ENCODE measurements at places on chromosomes 12 and 14.

- no peak for DNase-seq
These were observed 17.0 kb upstream of the WNT5B start for GRCh38 chr12:1611803-1612572.

DNA sequence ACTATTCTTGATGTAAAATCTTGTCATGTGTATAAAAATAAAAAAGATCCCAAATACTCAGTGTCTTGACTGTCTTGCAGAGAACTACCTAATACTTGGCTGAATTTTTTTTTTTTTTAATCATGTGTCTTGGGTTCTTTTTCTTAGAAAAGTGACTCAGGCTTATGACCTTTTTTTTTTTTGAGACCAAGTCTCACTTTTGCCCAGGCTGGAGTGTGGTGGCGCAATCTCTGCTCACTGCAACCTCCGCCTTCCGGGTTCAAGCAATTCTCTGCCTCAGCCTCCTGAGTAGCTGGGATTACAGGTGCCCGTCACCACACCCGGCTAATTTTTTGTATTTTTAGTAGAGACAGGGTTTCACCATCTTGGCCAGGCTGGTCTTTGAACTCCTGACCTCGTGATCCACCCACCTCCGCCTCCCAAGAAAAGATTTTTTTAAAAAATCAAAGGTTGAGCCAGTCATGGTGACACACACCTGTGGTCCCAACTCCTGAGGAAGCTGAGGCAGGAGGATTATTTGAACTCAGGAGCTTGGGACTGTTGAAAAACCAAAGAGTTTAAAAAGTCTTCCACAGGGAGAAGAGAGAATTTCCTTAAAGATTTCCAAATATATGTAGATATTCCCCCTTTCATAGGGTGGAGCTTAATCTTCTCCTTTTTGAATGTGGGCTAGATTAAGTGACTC lies 17.7 kb upstream of the TDG start:
- DNase-seq = no peak

DNA sequence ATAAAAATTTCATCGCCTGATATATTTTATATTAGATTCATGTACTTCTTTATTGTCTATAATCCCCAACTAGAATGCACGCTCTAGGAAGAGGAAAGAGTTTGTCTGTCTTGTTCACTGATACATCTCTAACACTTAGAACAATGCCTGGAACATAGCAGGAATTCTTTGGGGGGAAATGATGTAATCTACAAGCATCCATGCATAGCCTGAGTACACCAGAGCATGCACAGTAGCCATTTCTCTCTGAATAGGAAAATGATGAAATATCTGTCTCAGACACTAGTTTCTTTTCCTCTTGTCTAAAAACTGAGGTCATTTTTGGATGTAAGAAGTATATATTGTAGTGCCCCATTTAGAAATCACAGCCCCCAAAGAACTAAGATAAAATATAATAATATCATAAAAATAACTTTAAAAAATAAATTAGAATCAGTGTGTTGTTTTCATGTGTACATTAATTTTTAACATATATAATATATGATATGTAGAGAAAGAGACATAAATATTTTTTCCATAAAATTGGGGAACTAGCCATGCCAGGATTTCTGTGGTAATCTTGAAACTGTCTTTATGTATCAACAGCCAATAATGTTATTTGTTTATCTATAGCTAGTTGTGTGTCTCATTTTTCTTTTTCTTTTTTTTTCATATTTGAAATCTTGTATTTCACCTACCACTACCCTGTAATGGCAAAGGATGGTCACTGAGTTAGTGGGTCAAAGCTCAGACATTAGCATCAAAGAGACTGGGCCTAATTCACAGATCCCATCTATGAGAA lies 155.6 kb upstream of the TMCC3 start:
- DNase-seq = no peak

DNA sequence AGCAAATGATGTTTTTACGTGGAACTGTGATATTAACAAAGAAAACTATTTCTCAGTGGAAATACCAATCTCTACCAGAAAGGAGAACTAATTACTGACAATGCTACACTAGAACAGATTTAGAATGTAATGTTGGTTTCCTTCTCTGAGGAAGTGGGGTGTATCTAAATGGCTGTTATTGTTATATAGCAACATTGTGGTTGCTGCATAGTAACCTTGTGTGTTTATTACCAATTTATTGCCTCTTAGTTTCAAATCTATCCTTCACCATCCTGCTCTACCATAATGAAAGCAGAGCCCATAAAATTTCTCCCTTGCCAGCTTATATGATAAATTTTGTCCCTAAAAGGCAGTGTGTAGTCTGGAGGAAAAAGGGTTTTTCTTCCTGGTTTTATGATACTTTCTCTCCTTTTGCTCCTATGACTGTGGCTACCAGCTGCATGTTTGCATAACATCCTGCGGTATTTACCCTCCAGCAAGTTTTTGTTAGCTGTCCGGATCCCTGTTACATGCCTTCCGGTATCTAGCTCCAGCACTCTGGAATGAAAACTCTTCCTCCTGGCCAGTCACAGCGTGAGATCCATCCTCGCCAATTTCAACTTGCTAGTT lies 5.7 kb upstream of the KLRK1 start:
- no peak for DNase-seq

DNA sequence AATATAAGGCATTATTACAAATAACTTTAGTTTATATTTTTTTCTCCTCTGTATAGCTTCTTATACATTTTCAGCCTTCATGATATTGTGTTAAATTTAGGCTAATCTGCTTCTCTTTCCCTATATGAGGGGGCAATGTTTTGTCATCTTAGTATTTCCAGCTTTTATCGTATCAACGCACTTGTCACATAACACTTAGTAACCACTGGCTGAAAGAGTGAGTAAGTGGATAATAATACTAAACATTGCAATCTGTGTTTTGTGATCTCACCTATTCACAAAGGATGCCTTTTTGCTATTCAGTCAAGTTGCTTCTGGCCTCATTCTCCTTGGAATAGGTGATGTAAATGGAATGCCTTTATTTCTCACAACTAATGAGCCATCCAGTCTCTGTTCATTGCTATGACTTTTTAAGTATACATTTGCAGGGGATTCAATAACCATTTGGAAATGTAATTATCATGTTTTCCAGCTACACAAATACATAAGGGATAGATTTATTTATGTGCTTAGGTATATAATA lies 260.9 kb downstream of the BMP4 start:
- DNase-seq = no peak

DNA sequence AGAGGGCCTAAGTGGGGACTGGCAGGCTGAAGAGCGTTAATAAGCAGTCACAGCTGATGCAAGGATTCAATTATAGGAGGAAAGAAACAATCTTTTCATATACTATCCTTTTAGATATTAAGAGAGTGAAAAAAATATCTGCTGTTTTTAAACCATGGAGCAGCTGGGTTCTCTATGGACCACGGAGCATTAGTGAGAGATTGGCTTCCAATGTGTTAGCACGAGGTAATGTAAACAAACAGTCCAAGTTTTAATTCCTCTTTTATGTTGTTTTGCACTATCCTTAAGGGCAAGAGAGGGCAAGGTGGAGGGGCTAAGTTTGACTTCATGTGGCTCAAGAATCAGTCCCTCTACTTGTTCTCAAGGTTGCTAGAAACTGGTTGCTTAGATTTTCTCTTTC lies 30.9 kb downstream of the CDKN1B start:
- DNase-seq = no peak

DNA sequence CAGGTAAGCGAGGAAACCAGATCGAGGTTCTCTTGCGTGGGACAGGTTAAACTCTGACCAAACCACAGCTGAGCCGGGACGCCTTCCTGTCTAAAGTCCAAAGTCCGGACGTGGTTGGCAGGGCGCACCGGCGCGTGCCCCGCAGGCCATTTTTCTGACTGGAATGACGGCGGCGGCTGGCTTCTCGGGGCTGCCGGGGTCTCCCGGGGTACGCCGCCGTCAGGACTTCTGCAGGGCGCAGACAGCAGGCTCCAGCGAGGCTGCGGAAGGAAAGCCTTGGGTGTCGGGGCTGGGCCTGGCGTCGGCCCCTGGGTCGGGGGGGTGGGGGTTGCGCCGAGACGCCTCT lies 32.8 kb downstream of the MIA2 start:
- DNase-seq = no peak

- DNase-seq = no peak
These were observed 116.5 kb downstream of the TMTC2 start for GRCh38 chr12:82803201-82803600.

DNA sequence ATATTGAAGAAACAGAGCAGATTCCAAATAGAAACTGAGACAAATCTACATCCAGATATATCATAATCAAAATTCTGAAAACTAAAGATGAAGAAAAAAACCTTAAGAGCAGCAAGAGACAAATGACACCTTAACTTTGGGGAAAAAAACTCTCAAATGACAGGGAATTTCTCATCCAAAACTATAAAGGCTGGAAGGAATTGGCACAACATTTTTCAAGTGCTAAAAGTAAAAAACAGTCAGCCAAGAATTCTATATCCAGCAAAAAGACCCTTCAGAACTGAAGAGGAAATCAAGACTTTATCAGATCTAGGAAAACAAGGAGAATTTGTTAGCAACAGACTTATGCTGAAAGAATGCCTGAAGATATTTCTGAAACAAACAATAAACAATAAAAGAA lies 90.3 kb upstream of the RASSF8 start:
- DNase-seq = no peak

GRCh38 chr12:124087266-124088051 lies 114.4 kb downstream of the ZNF664 start:
- DNase-seq = no peak

DNA sequence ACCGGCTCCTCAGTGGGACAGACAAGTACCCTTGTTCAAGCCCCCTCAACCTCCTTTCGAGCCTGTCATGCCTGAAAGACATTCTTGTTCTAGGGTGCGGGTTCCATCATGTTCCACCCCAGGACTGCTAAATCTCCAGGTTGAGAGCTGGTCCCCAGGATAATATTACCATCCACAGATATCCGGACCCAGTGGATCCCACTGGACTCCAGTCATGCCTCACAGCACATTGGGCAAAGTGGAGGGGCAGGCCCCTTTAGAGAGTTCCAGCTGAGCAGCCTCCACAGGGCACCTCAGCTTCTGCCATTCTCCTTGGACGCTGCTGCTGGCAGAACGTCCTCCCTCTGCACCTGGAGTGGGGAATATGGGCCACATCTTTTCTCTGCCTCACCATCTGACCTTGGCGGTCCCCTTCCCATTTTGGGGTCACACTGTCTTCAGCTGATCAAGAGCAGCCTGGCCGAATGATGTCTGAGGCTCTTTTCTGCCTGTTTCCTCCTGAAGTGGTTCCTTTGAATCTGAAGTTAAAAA lies 137.4 kb downstream of the BCL11B start:
- DNase-seq = no peak

GRCh38 chr14:90651271-90651804 lies 164.9 kb downstream of the TTC7B start:
- DNase-seq = no peak
